ENCODE measurements at places on chromosomes 5 and 9. TPM values are rescaled to one million over a fixed set of nuclear protein-coding genes. Genes with fewer than 3 reads are reported as not detected.

The IRX4 gene
- total RNA-seq = 19.6 TPM

The AGXT2 gene
- not detected for total RNA-seq

The UNC13B gene
- total RNA-seq = 25.5 TPM

The IRX1 gene
- total RNA-seq = not detected

The MYOZ3 gene
- total RNA-seq = 3.2 TPM

The MED27 gene
- 13.5 TPM for total RNA-seq

The SPTAN1 gene
- total RNA-seq = 244 TPM

The CCDC192 gene
- not detected for total RNA-seq

The OSMR gene
- total RNA-seq = 9.9 TPM

The GLDC gene
- not detected for total RNA-seq

The SIT1 gene
- 0.32 TPM for total RNA-seq

The ASPN gene
- 4.5 TPM for total RNA-seq

The ARL14EPL gene
- total RNA-seq = not detected

The GABBR2 gene
- 0.62 TPM for total RNA-seq

The LTC4S gene
- total RNA-seq = 7.1 TPM

The NFIB gene
- total RNA-seq = 110 TPM
